ENCODE measurements at places on chromosomes 11 and 22.

DNA sequence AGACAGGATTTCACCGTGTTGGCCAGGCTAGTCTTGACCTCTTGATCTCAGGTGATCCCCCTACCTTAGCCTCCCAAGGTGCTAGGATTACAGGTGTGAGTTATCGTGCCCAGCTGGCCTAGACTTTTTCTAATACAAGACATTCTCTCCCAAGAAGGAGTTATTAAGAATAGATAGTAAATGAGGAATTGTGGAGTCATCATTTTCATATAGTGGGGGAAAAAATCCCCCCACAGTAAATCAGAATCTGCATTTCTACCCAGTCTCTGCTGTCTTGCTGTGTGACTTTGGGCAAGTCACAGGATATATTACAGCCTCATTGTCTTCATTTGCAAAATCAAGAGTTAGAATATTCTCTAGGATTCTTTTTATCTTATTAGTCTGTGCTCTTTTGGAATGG lies 21.6 kb downstream of the SLC6A5 start:
- no peak for DNase-seq

DNA sequence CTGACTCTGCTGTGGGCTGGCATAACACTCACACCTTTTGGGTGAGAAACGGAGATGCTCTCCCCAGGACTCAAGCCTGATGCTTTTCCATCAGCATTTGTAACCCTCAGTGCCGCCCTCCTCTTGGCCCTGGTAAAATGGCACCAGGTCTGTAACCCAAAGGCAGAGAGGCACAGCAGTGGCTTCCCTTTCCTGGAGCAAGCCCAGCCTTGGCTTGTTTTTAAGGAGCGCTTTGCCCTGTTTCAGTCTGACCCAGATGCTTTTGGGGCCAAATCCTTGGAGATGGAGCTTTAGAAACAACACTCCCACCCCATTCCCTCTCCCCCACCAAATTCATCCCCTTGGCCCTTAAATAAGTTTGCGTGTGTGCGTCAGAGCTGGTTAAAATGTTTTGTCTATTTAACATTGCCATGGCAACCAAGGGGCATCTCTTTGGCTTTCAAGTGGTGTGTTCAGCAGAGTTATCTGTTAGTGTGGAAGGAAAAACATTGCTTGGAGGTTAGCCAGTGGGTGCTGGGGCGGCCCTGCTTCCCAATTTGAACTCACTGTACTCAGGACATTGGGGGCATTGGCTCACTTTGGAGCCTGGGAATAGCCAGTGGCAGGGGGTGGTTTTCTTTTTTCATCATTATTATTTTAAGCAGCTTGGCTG lies 134.1 kb downstream of the NAV2 start:
- peak; percentile 66 for DNase-seq

GRCh38 chr11:67323526-67323925 lies 20.2 kb downstream of the SSH3 start:
- DNase-seq, result no peak

DNA sequence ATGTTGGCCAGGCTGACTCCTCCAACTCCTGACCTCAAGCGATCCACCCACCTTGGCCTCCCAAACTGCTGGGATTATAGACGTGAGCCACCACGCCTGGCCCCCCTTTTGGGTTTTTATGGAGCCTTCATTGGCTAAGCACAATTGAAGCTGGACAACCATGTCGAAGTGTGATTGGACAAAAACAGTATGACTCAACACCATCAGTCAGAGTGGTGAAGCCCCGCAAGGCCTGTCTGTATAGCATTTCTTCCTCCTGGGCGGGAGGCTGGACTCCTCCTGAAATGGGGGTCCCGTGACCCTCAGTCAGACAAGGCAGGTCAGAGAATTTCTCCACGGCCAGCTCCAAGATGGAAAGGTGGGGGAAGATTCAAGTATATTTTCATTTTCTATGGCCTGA lies 3.1 kb upstream of the PARVB start:
- peak; percentile 63 for DNase-seq

DNA sequence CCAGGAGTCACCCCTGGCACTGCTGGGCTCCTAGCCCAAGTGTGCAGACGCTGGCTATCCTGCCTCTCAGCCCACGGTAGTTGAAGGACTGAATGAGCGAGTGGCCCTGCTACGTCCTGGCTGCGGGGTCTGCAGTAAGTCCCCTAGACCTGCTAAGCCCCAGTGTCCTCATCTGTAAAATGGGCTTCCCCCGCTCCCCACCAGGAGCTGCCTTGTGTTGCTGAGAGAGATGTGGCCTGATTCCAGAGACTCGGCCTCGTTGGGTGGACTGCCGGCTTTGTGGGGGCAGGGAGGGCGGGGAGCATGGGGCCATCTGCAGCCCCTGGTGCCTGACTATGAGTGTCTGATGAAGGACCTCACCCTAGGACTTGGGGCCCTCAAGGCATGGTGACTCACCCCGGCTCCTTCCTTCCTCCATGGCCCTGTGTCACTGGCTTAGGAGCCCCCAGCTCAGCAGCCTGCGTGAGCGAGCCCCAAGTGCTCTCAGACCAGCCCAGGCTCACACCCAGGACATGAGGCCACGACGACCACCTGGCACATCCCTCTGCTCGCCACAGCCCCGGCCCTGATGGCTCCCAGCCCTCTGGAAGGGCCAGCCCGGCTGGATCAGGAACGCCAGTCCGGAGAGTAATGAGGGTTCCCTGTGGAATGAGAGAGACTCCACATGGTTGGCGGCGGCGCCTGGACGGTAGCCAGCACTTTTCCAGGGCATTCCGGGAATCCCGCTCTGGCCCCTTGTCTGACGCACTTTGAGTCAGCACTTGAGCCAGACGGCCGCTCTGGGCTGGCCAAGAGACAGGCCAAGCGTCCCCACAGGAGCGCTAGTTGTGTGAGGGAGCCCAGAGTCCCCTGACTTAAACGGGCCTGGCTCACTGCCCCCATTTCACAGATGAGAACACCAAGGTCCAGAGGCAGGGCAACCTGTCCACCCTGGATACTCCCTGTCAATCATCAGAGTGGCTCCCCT lies 50.5 kb upstream of the SHISAL1 start:
- peak; percentile 93 for DNase-seq

GRCh38 chr11:113384551-113384950 lies 3.0 kb upstream of the ANKK1 start:
- DNase-seq, result peak; percentile 82

Measured in fibroblast of skin of right biceps (primary cell).